ENCODE measurements at places on chromosomes 3 and 15.

GRCh38 chr15:60649845-60650548 is 171.1 kb upstream of the ICE2 start:
- DNase-seq: no peak

- DNase-seq: no peak
These were observed 30.9 kb upstream of the MRPS22 start for GRCh38 chr3:139312959-139313358.

GRCh38 chr3:113545594-113545993 is 13.2 kb downstream of the SIDT1 start:
- DNase-seq: no peak

GRCh38 chr3:17542591-17542990 is 199.8 kb downstream of the TBC1D5 start:
- DNase-seq: no peak

GRCh38 chr3:9064850-9065249 is 101.6 kb upstream of the RAD18 start:
- DNase-seq: no peak

- DNase-seq: no peak
These were observed 68.0 kb downstream of the ABHD5 start for GRCh38 chr3:43758592-43759225.

- DNase-seq: peak; percentile 37
These were observed 50.7 kb upstream of the GOLGA6L2 start for GRCh38 chr15:23497710-23498111.

- DNase-seq: no peak
These were observed 77.5 kb downstream of the KLHL25 start for GRCh38 chr15:85717212-85717611.

- DNase-seq: no peak
These were observed 384.7 kb downstream of the ZIC1 start for GRCh38 chr3:147793841-147794240.

Data from pons (tissue), 1 donor.